Mesenteric fat pad (tissue), 1 donor: ENCODE measurements at places on chromosomes 4 and X.

DNA sequence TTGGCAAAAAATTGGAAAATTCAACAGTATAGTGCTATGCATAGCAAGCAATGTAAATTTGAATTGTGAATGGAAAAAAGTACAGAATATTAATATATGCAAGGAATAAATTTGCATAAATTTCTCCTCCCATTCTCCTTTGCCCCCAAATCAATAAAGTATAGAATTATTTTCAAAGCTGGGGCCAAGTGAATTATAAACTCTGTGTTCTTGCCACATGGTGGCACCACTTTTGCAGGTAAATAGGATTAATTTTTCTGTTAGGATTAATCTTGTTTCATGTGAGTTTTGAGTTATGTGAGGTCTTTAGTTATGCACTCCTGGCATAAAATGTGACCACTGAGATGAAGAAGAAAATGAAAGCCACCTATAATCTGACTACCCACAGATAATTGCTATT, 19.9 kb downstream of the COPS4 start:
- no peak for DNase-seq

GRCh38 chr4:84920617-84921016, 45.9 kb downstream of the WDFY3 start:
- DNase-seq: no peak

DNA sequence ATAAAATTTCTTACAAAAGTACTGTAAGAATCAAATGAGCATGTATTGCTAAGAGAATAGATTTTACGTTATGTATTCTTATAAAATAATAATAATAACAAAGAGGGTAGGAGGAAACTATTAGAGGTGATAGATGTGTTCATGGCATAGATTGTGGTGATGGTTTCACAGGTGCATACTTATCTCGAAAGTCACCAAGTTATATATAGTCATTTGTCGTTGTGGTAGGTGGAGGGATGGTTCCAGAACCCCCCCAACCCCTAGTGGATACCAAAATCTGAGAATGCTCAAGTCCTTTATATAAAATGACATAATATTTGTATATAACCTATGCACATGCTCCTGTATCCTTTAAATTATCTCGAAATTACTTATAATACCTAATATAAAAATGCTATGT, 36.7 kb upstream of the H2AZ1 start:
- DNase-seq: no peak

DNA sequence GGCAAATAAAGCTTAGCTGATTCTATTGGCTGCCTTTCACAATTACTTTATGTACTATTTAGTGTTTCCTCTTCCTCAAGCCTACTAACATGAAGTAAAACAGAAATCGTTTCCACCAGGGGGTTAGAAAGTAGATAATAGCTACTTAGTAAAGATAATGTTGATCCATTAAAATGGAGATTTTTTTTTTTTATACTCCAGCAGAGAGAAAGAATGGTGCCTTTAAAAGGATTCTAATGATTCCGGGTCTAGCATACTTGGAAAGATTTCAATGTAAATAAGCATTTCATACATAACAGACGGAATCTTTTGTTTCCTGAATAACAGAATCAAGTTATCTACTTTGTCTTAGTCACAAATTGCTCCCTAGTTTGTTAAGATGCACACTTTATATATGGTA, 37.1 kb downstream of the GK start:
- DNase-seq: no peak

- no peak for DNase-seq
These were observed 94.4 kb downstream of the SOWAHB start for GRCh38 chr4:76803522-76803921.
